ENCODE measurements at places on chromosomes 3 and 15. TPM values are rescaled to one million over a fixed set of nuclear protein-coding genes. Genes with fewer than 3 reads are reported as not detected.

DNA sequence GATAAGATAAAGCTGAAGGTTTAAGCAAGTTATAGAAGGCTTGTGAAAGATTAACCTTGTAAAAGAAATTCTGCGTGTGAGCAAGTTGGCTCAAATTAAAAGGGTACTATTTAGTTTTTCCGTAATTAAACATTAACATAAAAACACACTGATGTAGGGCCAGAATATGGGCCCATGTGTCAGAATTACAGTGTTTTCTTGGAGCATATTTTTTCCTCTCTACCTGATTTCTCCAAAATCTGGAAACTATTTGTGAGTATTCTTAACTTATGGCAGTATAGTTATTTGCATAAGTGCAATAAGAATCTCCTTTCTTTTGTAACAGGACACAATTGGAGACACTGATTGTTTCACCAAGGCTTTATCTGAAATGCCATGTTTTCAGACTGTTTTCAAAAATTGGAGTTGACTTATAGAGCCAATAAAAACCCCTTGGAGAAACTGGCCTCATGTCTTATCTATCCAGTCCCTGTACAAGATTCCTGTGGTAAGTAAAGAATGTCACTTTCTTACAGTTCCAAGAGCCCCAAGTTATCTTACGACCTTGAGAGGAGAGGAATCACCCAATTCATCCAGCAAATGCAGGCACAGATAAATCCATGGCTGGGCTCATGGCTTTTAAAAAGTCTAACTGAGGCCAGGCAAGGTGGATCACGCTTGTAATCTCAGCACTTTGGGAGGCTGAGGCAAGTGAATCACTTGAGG is 47.8 kb upstream of the P2RY1 start:
- no peak for DNase-seq

DNA sequence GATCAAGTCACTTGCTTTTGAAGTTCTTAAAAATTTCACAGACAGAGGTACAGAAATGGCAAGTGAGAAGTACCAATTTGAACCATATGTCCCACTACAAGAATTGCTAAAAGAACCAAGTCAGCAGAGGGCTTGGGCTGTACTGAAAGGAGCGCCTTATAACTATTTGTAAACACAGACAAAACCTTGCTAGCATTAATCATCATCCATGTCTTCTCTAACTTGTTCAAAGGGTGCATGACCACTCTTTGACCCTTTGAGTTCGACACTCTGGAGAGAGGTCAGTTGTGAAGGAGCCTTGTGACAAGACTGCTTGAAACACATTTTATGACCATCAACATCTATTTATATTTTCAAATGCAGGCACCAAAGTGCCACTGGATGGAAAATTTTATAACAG is 191.7 kb downstream of the PDZRN3 start:
- no peak for DNase-seq

DNA sequence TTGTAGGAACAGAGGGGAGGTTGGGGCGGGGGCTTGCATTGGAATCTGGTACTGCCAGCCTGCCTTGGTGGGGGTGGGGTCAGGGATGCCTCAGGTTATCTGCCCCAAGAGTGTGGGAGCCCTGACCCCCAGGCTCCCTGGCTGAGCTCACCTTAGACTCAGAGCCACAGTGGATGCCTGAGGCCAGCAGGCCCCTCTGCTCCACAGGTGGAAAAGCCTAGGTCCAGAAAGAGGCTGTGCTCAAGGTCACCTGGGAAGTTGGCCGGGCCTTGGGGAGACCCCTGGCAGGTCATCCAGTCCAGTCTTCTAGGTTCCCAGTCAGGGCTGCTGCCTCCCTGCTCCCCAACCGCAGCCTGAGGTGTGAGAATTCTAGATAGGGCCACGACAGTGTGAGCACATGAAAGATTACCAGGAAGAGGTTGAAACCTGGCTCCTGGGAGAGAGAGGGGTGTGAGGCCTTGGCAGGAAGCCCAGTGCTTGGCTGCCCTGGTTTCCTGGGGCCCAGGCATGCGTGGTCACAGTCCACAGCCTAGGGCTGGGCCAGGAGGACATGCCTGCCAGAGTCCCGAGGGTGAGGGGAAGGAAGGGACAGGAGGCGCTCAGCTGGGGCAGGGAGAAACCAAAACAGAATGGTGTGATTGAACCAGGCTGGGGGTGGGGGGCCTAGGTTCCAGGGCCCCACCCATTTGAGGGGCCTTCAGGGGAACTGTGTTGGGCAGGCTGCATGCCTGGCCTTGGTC is 4.9 kb downstream of the HDAC11 start:
- DNase-seq, result no peak

GRCh38 chr3:48446043-48446424 is 503 bp upstream of the ATRIP start:
- no peak for DNase-seq

- DNase-seq, result no peak
These were observed 54.7 kb downstream of the FAM98B start for GRCh38 chr15:38508647-38509046.

DNA sequence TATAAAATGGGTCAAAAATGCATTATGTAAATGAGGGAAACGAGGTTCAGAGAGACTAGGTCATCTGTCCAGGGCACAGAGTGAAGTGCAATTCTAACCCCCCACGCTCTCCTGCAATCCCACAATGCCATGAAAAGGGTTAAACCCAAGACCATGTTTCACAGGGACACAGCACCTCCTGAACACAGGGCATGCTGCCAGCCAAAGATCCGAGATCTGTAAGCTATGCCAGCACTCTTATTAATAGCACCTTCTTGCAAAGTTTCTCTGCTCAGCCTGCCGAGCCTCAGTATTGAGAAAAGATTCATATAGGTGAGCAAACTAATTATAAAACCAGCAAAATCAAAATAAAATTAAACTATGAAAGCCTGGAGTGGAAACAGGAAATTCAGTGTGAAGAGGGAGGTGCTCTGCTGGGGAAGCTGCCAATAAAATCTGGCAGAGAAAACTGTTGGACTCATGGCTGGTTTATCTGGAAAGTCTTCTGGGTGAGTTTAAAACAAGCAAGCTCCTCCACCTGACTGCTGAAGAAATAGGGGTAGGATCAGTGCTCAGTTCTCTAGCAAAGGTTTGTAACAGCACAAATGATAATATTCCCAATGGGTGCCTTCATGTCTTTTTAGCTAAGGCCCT is 50.3 kb downstream of the LRIG1 start:
- peak; percentile 93 for DNase-seq

DNA sequence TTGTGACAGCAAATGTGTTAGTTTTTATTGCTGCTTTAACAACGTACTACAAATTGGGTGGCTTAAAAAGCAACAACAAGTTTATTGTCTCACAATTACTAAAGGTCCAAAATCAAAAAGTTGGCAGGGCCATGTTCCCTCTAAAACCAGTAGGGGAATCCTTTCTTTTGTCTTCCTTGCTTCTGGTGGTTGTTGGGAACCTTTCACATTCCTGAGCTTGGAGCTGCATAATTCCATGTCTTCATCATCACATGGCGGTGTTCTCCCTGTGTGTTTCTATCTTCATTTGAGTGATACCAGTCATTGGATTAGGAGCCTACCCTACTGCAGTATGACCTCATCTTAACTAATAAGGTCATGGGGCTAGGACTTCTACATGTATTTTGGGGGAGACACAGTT is 7.4 kb downstream of the SPRED1 start:
- no peak for DNase-seq

DNA sequence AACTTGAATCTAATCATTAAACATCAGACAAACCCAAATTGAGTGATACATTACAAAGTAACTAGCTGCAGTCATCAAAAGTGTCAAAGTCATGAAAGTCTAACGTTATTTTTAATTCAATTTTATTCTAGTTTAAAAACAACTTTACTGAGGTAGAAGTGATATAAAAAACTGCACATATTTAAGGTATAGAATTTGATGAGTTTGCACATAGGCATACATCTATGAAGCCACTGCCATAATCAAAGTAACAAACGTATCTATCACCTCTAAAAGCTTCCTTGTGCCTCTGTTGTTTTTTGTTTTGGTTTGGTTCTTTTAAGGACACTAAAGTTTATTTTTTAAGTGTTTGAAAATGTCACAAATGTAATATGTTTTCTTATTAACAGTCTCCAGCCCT is 130.9 kb downstream of the DLG1 start:
- DNase-seq, result no peak

DNA sequence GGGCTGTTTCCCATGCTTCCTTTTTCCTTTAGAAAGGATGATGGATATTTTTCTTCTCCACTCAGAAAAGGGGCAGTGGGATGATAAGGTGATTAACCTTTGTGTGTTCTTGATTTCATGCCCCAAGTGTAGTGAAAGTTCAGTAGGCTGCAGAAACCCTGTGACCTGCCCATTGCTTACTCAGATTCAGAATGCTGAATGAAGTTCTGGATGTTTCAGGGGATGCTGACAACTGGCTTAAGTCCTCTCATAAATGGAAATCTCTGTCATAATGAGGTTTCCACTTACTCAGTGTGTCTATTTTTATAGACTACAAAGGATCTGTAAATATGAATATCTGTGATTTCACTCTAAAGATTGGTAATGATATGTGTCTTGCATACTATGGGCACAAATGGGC is 471.3 kb upstream of the TPRG1 start:
- no peak for DNase-seq

DNA sequence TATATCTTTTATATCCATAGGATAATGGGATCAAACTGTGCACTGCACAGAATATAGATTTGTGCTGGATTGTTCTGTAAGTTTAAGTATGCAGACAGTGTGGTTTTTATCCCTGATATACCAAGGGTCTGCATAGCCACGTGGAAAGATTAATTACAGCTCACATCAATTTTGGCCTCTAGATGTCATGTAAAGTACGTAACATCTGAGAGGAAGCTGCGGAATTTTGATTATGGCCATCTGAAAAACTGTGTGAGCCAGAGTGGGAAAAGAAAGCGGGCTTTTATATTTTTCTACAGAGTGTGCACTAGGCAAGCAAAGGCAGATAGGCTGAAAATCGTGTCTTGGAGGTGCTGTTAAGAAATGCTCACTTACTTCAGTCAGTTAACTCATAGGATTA is 562.7 kb downstream of the GBE1 start:
- DNase-seq, result peak; percentile 10

DNA sequence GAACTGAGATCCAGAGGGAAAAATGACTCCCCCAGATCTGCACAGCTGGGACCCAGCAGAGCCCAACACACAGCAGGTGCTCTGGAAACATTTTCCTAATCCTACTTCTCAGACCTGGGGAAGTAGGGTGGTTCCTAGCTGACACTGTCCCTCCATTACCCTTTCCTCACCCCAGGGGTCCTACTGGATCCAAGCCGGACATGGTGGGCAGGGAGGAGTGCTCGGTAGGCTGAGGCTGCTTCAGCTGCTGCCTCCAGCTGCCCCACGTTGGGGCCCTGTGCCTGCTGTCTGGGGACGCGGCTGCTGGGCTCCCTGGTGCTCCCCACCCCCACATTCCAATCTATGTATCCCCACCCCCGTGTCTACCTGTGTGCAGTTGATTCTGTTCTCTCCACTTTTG is 29.8 kb upstream of the SLC6A6 start:
- DNase-seq, result no peak

DNA sequence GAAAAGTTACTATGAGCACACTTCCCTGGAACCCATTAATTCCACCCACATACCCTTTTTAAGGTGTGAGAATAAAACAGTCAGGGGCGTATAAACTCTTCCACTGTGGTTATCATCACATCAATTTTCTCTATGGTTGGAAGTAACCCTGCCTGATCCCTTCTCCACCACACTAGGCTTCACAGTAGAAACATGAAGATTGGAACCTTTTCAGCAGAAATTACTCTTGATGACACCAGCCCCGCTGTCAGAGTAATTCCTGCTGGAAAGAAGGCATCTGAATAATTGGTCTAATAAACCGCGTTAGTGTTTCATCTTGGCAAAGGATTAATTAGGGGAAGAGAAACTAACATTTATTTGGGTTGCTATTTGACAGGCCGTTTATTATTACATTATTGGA is 278.4 kb downstream of the MFSD1 start:
- DNase-seq, result no peak

- DNase-seq, result peak; percentile 69
These were observed 92.3 kb upstream of the ROPN1 start for GRCh38 chr3:124084022-124084881.

DNA sequence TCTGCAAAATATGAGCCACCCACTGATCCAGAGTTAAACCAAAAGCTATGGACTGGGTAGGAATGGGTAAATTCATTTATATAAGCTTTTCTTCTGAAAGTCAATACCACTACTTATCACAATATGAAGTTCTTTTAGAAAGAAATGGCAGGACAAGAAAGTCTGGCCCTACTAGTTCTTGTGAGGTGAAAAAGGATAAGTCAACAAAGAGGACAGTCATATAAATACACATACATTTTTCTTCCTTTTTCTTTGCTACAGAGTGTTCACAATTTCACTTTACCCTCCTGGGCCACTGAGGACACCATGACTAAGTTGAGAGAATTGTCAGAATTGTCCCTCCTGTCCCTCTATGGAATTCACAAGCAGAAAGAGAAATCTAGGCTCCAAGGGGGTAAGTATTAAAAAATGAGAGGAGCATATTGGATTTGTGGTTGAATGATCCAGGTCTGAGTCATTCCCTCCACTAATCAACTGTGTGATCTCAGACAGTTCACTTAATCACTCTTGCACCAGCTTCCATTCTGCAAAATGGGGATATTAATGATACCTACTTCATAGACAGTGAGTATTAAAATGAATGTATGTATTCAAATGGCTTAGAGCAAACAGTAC is 27.6 kb downstream of the ACP3 start:
- no peak for DNase-seq

GRCh38 chr3:58073301-58074108 is 65.3 kb downstream of the FLNB start:
- no peak for DNase-seq

DNA sequence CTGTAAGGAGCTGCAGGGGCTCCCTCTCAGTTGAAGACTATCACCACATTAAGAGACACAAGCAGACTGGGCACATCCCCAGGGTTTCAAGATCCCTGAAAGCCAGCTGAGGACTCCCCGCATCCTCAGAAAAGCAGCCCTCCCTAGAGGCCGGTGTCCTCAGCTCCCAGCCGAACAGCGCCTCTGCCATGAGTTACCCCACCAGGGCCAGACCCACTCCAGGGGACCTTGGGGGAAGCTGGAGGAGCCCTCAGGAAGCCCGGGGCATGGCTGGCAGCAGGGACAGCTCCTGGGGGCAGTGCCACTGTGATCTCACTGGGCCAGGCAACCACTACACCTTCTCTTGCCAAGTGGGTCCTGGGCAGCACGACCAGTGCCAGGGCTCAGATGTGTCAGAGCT is 8.1 kb downstream of the KLF15 start:
- no peak for DNase-seq

DNA sequence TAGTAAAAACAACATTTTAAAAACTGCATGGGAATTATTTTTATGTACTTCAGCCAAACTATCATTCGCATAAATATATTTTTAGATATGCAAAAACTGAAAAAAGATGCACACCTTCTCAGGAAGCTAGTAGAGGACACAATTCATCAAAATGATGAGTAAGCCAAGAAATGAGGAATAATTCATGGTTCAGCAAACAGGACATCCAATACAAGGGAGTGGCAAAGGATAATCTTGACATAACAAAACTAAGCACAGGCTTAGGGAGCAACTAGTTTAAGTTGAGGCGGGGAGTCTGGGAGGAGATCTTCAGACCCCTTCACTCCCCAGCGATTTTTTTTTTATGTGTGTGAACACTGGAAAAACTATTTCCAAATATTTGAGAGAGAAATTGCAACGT is 93.7 kb downstream of the ZNF280D start:
- DNase-seq, result no peak

MYO5C gene
- polyA plus RNA-seq, result not detected

EOGT gene
- not detected for polyA plus RNA-seq

PDCD10 gene
- 80.4 TPM for polyA plus RNA-seq

C3orf22 gene
- not detected for polyA plus RNA-seq

PLA2G4D gene
- 0.56 TPM for polyA plus RNA-seq

PLXNB1 gene
- not detected for polyA plus RNA-seq

TMEM212 gene
- polyA plus RNA-seq, result 0.26 TPM

NOX5 gene
- 0.24 TPM for polyA plus RNA-seq

CLCN2 gene
- polyA plus RNA-seq, result not detected

Data from muscle of arm (tissue), 14 donors.